ENCODE measurements at places on chromosomes 2 and 18. TPM values are rescaled to one million over a fixed set of nuclear protein-coding genes. Genes with fewer than 3 reads are reported as not detected.

The MLPH gene
- total RNA-seq: 11.7 TPM

The CIAO1 gene
- total RNA-seq: 56.8 TPM

The GNAL gene
- 1.3 TPM for total RNA-seq

The UGT1A3 gene
- not detected for total RNA-seq

The POTEC gene
- total RNA-seq: not detected

The ANKZF1 gene
- 32.1 TPM for total RNA-seq

The RNU2-63P gene
- 106 TPM for total RNA-seq

The DYSF gene
- total RNA-seq: 0.70 TPM

The OR6B2 gene
- not detected for total RNA-seq

The POTEJ gene
- not detected for total RNA-seq

The TNFAIP6 gene
- total RNA-seq: 20.0 TPM

The CGREF1 gene
- 10.2 TPM for total RNA-seq

The GAL3ST2 gene
- not detected for total RNA-seq

The APOB gene
- 0.12 TPM for total RNA-seq

The IL36G gene
- not detected for total RNA-seq

The ALPP gene
- total RNA-seq: not detected

The SLC4A5 gene
- total RNA-seq: not detected

The SH3BP4 gene
- total RNA-seq: 32.6 TPM

The RAB6C gene
- total RNA-seq: not detected

The WDPCP gene
- total RNA-seq: 4.3 TPM

The PARD6G gene
- total RNA-seq: 1.8 TPM

The DYNAP gene
- not detected for total RNA-seq

The CKAP2L gene
- 0.23 TPM for total RNA-seq

The ARHGAP25 gene
- 1.8 TPM for total RNA-seq

The GPR55 gene
- total RNA-seq: not detected

The FHOD3 gene
- total RNA-seq: 1.9 TPM

The TXNL4A gene
- total RNA-seq: 39.9 TPM

The GTF2A1L gene
- total RNA-seq: 1.2 TPM

The NRP2 gene
- total RNA-seq: 26.1 TPM

The RPE gene
- total RNA-seq: 47.3 TPM

The DNER gene
- 0.58 TPM for total RNA-seq

The C2orf80 gene
- total RNA-seq: not detected

The TSPYL6 gene
- total RNA-seq: not detected

The FRZB gene
- 0.60 TPM for total RNA-seq
